ENCODE measurements at places on chromosomes 2 and 18.

- DNase-seq = peak; percentile 43
Observed at GRCh38 chr2:140502951-140503630, 1627.7 kb downstream of the LRP1B start.

- DNase-seq = no peak
Observed at GRCh38 chr2:217553679-217554078, 449.1 kb downstream of the TNS1 start.

DNA sequence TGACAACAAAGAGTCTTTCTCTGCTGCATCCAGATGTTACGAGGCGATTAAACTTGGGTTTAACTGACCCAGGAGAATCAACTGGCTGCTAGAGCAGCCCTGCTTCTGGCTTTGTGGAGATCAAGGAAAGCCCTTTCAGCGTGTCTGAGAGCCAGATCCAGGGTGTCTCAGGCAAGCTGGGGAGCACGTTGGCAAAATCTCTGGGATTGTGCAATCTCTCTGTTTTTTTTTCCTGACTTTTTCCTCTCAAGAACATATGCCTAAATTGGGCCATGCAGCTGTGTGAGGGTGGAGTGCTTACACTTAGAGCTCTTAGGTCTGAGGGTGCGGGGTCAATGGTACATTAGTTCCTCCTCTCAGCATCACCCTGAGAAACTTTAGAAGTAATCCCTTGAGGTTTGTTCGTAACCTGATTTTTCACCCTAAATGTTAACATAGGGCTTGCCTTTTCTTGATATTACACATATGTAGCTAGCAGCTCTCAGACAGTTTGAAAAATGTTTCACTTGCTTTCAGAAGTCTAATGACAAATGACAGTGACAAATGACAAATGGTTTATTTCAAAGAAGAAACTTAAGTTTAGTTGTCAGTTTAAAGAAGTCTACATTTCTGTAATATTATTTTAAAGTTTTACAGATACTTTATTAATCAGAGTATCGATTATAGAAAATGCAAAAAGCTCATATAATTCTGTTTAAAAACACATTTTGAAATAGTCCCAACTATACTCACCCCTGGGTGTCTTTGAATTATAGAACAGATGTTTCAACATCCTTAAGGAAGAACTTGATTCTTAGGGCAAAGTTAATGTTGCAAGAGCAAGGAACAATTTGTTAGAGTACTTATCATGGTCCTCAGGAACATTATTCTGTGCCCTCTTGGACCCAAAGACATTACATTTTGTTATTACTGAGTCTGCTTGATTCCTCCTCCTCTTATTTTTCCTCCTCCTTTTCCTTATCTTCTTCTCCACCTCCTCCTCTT lies 38.4 kb upstream of the ZSWIM2 start:
- DNase-seq = peak; percentile 8

DNA sequence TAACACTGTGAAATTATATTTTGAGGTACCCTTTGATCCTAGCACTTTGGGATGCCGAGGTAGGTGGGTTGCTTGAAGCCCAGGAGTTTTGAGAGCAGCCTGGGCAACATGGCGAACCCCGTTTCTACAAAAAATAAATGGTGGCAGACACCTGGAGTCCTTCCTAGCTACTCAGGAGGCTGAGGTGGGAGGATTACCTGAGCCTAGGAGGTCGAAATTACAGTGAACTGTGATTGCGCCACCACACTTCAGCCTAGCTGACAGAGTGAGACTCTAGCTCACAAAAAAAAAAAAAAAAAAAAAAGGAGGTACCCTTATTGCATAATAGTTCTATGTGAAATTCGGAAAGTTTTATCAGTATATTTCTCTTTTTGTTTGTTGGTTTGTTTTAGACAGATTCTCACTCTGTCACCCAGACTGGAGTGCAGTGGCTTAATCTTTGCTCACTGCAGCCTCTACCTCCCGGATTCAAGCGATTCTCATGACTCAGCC lies 59.2 kb upstream of the SCYGR2 start:
- no peak for DNase-seq

GRCh38 chr18:11882636-11883035 lies 25.5 kb downstream of the MPPE1 start:
- no peak for DNase-seq

DNA sequence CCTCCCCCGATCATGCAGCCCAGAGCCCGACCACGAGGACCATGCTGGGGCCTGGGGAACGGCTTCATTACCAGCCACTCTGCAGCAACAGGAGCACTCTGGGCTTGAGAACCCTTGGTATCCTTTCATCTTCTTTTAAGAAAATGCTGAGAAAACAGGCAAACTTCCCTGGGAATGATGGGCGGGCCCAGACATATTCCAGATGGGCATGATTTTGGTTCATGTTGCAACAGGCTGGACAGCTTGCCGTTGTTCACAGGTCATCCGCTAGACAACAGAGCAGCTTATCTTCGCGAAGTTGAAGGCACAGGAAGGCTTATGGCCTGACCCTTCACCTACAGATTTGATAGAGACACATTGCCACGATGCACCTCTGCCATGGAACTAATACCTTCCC lies 121.0 kb downstream of the KLHL29 start:
- peak; percentile 45 for DNase-seq

DNA sequence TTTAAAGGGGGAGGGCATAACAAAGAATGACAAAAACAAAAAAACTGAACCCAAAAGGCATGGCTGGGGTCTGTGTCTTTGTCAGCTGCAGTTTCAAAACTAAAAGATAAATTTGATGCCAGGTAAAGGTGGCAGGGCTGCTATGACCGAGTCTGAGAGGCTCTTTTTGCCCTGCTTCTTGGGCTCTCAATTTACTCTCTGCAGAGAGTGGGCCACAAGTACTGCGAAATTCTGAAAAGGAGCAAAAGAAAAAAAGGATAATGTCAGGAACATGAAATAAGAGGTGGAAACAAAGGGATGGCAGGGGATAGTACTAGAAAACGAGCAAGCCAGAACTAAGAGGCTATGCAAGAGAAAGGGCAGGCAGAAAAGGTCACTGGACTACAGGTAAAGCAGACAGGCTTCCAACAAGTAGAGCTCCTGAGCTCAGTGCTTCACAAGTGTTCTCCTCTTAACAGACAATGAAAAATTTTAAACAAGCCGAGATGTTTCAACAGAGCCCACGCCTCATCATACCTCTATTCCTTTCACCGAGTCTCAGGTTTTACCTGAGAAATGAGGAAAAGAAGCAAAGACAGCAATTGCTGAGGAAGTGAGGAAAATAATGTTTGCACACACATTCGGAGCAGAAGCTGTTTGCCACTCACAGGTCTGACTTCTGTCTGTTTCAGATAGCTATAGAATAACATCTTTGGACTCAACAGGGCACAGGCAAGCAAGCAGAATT lies 7.3 kb downstream of the IRS1 start:
- no peak for DNase-seq

DNA sequence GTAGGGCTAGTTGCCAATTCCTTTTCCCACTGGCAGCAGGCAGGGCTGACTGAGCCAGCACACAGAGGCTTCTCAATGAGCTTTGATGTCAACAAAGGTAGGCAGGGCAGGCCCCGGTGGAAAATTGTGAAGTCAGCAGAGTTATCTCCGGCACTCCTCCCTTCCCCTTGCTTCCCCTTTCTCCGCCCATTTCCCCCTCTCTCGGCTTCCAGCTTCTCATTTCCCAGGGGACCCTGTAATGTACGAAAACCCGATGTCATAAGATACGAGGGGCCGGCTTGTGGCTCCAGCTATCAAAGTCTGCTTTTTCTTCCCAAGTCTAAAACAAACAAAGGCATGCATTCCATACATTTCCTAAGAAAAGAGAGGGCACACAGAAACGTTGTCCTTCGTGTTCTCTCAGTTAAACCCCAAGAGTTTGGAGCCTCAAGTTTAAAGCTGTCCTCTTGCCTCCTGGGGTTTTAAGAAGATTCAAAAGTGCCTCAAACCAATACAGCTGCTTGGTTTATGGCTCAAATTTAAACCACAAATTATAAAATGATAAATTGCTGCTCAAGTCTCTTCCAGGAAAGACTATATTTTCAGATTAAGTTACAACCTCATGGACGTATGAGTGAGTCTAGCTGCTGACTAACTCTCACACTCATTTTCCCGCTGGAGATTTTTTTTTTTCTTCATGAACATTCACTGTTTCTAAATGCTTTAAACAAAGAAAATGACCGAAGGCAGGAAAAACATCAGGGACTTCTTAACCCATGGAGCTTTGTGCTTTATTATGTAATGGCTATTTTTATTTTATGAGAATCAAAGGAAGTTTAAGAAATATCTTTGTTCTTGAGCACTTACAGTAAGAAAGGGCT lies 27.2 kb upstream of the EML4 start:
- DNase-seq = peak; percentile 61
